ENCODE measurements at places on chromosomes 5 and 9. TPM values are rescaled to one million over a fixed set of nuclear protein-coding genes. Genes with fewer than 3 reads are reported as not detected.

- DNase-seq = peak; percentile 77
Measured at GRCh38 chr5:10860645-10861422, 99.8 kb upstream of the DAP start.

GRCh38 chr5:173633304-173633703 is 16.9 kb upstream of the BOD1 start:
- DNase-seq = no peak

- DNase-seq = no peak
Measured at GRCh38 chr5:98568336-98568735, 205.1 kb upstream of the RGMB start.

GRCh38 chr9:18660001-18660400 is 186.0 kb downstream of the ADAMTSL1 start:
- no peak for DNase-seq

DNA sequence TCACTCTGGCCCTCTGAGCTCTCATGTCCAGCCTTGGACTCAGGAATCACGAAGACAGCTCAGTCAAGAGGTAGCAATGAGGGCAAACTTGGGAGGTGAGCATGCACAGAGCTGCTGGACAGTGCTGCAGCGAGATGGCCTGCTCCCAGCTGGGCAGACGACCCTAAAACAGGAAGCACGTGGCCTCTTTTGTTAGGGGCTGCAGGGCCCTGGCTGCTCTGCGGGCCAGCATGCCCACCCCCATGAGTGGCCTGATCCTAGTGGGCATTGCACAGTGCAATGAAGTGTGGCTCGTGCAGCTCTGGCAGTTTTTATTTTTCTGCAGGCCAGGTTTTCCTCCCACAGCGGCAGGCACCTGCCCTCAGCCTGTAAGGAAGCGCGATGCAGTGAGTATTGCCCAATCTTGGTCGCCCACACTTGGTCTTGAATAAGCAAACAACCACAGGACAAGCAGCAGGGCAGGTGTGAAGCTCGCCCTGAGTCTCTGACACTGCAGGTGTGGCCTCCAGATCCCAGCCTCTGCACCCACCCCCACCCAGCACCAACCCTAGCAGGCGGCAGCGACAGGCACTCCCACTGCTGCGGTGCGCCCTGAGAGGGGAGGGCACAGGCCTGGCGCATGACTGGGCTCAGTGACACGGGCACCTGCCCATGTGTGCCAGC is 60.8 kb downstream of the SEMA4D start:
- DNase-seq = no peak

- DNase-seq = no peak
Measured at GRCh38 chr5:106677057-106677456, 993.7 kb downstream of the EFNA5 start.

DNA sequence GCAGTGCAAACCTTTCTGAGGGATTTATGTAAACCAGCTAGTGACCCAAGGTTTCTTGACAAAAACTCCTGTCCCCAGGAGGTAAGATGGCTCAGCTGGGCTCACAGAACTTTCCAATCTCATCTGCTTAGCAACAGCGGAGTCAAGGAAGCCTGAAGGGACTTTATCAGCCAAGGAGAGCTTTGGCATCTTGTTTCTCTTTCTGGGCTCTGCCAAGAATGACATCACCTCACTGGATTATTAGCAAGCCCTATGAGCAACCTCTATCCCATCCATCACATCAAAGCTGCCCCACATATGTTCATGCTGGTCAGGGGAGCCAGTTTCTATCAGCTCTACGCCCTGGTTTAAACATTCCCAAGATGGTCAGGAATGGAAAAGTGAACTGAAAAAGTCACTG is 461.3 kb downstream of the ENC1 start:
- DNase-seq = peak; percentile 67

GRCh38 chr5:74556631-74557595 is 83.6 kb downstream of the ENC1 start:
- DNase-seq = peak; percentile 76

DNA sequence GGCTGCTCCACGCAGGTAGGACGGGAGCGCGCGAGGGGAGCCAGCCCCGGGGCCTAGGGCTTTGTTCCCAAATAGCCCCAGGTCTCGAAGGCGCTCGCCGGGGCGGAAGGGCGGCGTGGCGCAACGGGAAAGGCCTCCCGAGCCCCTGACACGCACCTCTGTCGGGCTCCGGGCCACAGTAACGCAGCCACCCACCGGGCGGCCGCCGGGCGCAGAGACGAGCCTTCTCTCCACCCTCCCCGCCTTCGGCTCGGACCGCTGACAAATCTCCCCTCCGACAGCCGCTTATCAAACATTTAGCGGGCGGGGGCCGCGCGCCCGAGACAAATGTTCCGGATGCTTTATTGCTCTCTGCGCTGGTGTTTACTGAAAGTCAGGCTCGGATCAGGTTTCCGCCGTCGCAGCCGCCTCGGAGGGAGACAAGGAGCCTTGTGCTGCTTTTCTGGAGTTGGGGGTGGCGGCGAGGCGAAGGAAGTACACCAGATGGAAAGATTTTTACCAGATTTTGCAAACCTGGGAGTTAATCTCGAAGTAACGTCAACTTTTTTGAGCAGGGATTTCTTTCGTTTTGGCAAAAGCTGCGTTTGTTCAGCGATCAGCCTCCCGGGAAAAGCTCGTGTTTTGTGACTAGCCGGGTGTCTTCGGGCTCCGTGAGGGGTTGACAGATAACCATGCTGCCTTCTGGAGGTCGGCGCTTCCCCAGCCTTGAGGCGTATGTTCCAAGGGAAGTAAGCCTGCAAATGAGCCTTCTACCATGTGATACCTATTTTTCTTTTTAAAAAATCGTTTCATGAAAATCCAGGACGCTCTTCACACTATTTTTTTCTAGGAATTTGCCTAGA is 950 bp downstream of the RGMB start:
- peak; percentile 72 for DNase-seq

DNA sequence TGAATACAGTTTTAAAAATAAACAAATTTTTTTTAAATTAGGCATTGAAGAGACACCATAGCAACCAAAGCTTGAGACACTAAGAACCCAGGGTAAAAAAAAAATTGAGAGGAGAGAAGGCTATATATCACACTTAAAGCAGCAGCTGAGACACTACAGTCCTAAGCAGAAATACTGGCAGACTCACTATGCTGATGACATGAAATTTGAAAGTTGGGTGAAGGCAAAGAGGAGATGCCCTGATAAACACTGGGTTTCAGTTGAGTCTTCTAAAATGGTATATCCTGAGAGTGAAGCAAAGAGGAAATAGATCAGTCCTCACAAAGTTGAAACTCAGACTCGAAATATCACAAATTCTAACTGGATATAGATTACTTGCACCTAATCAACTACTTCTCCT is 419.9 kb upstream of the CDH9 start:
- no peak for DNase-seq

GRCh38 chr5:15638296-15638695 is 138.3 kb downstream of the FBXL7 start:
- DNase-seq = no peak

DNA sequence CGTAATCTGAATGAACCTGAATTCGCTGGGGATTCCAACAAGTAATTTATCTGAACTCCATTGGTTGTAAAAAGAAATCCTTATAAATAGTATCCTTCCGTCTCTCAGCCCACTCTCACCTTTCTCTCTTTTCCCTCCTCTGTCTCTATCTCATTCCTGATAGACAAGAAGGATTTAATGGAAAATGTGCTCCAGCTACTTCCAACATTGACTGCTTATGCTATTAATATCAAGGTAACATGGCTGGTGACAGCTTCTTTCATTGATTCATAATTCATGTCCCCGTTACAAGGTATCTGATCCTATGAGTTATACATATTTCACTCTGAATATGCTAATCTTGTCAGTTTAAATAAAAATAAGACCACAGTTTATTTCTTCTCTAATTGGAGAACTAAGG is 326.8 kb downstream of the RASEF start:
- no peak for DNase-seq

- no peak for DNase-seq
Measured at GRCh38 chr9:98774746-98775145, 21.6 kb downstream of the ANKS6 start.

DNA sequence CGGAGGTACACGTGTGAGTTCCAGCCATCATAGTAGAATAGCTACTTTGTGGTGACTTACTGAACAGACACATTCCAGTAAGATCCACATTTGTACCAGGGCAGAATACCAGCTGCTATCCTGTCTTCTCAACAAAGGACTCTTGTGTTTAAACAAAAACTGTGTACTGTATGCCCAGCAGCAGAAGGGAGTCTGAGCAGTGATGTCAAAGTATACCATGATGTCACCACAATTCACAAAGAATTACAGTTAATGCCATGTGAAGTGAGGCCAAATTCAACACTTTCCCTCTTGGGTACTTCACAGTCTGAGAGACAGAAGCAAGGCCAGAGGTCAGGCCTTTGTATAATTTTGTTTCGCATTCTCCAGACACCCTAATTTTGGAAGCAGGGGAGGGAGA is 137.0 kb downstream of the ADAMTSL1 start:
- peak; percentile 62 for DNase-seq

DNA sequence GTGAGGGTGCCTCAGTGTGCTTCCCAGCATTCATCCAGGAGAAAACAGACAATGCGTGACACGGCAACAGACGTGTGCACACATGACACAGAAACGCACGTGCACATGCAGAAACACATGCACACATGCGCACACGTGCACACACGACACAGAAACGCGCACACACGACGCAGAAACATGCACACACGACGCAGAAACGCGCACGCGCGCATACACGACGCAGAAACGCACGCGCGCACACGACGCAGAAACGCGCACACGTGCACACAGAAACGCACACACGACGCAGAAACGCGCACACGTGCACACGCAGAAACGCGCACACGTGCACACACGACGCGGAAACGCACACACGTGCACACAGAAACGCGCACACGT is 16.5 kb downstream of the TPPP start:
- DNase-seq = no peak

- no peak for DNase-seq
Measured at GRCh38 chr9:76608575-76609273, 149.7 kb downstream of the GCNT1 start.

DNA sequence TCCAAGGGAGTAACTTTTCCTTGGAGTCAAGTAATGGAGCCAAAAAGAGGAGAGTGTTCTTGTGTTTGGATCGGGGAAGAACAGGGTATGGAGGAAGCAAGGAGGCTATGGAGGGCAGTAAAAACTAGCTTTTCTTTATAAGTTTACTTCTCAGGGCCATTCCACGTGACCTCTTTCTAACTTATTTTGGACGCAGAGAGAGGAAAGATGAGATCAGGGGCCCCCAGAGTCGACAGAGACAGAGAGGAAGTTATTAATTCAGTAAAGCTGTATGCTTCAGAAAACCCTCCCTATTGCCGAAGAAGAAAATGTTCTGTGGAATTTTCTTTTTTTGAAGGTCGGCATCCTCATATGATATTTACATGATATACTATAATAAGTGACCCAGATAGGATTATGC is 233.8 kb upstream of the MPDZ start:
- no peak for DNase-seq

- DNase-seq = no peak
Measured at GRCh38 chr5:3092211-3092610, 340.7 kb upstream of the IRX2 start.

- DNase-seq = no peak
Measured at GRCh38 chr5:128477944-128478343, 60.1 kb downstream of the FBN2 start.

- no peak for DNase-seq
Measured at GRCh38 chr5:18142831-18143230, 508.6 kb downstream of the TAF11L14 start.

- no peak for DNase-seq
Measured at GRCh38 chr5:124980163-124980941, 233.9 kb upstream of the ZNF608 start.

DNA sequence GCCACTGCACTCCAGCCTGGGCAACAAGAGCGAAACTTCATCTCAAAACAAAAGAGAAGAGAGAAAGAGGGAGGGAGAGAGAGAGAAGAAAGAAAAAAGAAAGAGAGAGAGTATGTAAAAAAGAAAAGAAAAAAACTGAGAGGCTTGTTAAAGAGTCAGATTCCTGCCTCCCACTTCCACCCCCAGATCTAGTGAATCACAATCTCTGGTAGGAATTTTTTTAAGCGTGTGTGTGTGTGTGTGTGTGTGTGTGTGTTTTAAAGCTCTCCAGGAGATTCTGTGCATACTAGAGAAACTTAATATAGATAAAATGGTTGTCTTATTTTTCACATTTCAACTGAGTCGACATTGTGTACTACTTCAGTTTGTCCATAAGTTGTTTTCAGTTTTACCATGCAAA is 32.0 kb downstream of the SAR1B start:
- DNase-seq = no peak

- no peak for DNase-seq
Measured at GRCh38 chr5:174056064-174056847, 10.8 kb downstream of the NSG2 start.

DNA sequence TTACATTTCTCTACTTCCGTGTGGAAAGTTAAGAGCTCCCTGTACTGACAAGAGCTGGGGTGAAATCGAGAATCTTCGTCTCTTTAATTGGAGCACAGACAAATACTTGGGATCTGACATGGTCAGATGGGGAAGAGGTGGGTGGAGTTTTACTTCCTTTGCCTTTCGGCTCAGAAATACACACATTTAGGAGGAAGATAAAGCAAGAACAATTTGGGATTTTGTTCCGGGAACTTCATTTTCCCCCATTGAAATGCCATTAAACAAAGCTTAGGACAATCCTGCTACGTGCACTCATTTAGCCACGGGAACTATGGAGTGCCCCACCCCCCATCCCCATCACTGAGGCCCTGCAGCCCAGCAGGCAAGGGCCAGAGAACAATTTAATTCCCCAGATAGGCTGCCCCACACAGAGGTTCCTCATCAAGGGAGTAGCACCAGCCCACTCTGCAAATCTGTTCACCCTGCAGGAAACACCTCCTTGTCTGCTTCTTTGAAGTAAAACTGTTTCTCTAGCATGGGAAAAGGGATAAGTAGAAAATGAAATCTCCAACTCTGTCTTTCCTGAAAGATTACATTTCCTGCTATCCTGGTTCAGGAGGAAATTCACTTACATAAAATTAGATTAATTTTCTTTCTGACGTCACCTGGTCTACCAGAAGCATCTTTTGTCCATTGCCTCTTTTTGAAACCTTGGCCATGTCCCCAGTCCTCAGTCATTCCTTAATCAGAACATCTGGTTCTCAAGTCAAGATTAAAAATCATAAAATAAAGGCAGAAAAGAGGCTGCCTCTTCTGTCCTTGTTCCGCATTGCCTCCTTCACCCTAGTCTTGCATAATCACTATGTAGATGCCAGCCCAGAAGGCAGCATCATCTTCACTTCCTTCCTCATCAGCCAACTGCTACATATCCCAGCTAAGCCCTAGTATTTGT is 206.4 kb downstream of the ENC1 start:
- no peak for DNase-seq

SLC36A3 gene
- total RNA-seq = not detected

SNAPC3 gene
- 24.5 TPM for total RNA-seq

PFN3 gene
- not detected for total RNA-seq

STPG3 gene
- total RNA-seq = not detected

UBTD2 gene
- 24.1 TPM for total RNA-seq

SLC6A19 gene
- not detected for total RNA-seq

FAM169A gene
- total RNA-seq = 0.36 TPM

GLDC gene
- 2.0 TPM for total RNA-seq
